ENCODE measurements at places on chromosomes 11 and 22.
A peak's percentile ranks its signal among the peaks of the same experiment; 100 is the strongest.

GRCh38 chr22:39090426-39091064 is 6.5 kb upstream of the APOBEC3H start:
- DNase-seq, result peak; percentile 83

GRCh38 chr11:27868226-27868625 is 168.0 kb upstream of the BDNF start:
- no peak for DNase-seq

DNA sequence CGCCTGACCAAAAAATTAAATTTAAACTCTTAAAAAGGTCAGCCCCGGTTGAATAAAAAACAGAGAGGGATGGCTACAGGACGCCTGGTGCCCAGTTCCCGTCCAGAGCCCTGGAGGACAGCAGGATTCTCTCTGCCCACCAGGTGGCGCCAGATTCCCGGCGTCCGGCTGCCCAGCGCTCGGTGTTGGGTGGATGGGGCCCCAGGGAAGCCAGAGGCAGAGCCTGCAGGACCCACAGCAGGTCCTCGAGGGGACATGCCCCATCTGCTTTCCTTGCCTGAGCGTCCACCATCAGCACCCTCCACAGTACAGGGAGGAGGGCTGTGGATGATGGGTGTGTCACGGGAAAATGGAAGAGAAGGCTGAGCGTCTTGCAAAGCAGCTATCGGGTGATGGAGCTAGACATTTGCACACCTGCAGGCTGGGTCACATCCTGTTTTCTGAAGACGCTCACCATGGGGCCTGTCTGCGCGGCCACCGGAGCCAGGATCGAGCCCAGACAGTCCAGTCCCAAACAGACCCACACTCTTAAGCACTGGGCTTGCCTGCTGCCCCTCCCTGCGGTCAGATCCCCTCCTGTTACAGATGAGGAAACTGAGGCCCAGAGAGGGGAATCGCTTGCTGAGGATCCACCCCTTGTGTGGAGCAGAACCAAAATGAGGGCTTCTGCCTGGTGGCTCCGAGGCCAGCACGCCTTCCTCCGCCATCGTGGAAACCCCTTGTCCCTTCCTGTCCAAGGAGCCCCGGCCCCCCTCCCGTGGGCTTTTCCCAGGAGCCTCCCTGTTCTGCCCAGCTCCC is 18.5 kb upstream of the CBX7 start:
- DNase-seq, result peak; percentile 76

- DNase-seq, result no peak
Observed at GRCh38 chr11:131447277-131447815, 76.9 kb downstream of the NTM start.

- no peak for DNase-seq
Observed at GRCh38 chr11:61922539-61922938, 5.2 kb upstream of the RAB3IL1 start.

DNA sequence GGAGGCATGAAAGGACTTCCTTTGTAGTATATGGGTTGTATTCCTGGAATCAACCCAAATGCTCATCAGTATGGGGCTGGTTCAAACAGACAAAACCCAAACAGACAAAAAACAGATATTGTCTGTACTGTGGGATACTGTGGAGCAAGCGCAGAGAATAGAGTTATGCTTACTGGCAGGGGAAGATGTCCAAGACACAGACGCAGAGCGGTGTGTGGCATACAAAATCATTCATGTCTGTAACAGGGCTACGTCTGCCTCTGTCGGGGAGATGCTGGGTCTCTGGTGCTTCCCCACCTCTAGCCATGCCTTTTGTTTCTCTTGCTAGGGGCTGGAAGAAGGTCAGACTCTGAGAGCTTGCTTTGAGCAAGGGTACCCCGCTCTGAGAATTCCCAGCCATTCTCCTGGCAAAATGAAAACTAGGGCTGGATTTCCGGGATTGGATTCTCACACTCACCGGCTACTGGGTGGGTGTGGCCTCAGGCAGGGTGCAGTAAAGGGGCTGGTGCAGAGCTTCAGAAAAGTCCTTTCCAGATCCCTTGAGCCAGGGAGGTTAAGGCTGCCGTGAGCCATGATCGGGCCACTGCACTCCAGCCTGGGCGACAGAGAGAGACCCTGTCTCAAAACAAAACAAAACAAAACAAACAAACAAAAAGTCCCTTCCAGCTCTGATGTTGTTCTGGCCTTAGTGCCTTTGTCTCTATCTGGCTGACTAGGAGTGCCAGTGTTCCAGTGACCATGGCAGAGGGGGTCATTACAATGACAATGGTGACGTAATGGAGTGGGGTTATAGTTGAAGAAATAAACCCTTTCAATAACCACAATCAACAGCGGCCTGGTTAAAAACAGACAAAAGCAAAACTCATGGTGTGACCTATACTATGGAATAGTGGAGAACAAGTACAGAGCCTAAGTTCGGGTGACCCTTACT is 2.9 kb upstream of the ABCC8 start:
- DNase-seq, result no peak

DNA sequence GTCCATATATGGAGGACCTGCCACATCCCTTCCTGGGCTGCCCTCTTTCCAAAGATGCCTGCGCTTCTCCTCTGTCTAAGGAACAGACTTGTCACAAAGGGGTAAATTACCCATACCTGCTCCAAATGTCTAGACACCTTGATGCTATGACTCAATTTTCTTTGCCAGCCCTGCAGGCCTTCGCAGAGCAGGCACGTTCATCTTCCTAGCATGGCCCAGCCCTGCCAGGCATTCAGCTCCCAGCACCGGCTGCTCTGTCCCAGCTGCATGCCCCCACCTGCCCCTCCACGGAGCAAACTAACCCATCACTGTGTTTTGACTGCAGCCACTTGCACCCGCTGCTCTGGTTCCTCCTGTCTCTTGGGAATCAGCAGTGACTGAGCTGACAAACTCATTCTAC is 526.1 kb downstream of the MIAT start:
- DNase-seq, result no peak

GRCh38 chr22:29116397-29117123 is 43.7 kb downstream of the KREMEN1 start:
- DNase-seq, result no peak

GRCh38 chr11:8601376-8602133 is 7.5 kb upstream of the STK33 start:
- no peak for DNase-seq

DNA sequence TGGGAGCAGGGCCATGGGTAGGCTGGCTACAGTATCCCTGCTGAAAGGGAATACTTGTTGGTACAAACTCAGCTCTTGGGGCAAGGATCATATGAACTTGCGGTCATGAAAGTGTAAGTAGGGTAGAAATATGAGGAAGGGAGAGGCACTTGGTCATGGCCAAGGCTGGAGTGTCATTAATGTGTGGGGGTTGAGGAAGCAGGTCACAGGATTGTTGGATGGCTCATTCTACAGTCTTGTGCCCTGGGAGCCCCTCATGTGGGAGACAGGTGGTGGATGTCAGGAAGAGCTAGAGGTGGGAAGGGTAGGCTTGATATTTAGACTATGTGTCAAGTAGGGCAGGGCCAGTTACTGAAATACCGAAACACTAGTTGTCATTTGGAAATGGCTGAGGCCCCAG is 95.5 kb downstream of the RRM1 start:
- DNase-seq, result no peak

DNA sequence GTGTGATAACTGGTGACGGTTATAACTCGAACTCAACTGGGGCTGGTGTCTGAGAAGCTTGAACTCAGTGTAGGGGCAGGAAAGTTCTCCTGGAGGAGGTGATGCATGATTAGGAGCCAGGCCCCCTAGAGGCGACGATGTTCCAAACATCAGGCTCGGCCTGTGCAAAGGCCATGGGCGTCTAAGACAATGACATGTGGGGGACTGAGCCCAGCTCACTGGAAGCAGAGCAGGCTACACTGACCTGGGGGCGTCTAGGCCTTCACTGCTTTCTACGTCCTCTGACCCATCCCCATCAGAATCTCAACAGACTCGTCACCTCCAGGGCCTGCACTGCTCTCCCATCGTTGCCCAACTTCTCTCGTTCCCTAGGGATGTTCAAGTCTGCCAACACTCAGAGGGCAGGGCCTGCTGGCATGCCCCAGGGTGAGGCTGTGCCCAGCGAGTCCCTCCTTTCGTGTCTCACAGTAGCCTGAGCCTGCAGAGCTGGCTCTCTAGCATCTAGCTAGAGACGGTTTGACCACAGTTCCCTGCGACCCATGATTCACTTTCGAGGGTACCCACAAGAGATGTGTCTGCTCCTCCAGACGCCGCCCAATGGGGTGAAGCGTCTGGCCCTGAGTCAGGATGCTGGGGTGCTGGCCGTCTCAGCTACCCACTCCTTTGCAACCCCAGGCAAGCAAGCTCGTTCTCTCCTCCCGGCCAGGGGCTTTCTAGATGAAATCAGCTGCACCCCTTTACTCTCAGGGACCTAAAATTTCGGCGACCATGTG is 1.1 kb upstream of the ATG16L2 start:
- DNase-seq, result peak; percentile 33

DNA sequence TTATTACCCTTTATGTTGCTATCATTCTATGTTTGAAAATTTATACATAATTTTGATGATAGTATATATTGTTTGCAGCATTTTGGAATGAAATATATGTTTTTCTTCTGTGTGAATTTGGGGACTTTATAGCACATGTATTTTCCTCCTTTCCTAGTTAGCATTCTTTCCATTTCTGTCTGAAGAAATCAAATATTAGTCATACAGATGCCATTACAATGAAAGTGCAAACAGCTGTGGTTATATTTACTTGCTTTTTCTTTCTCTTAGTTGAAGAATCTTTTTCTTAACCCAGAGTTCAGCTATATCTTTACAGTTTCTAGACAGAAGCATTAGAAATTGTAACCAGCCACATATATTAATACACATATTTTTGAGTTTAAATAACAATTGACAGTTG is 753.1 kb upstream of the ARHGAP42 start:
- DNase-seq, result no peak

- no peak for DNase-seq
Observed at GRCh38 chr11:123233280-123233974, 38.4 kb upstream of the CLMP start.

DNA sequence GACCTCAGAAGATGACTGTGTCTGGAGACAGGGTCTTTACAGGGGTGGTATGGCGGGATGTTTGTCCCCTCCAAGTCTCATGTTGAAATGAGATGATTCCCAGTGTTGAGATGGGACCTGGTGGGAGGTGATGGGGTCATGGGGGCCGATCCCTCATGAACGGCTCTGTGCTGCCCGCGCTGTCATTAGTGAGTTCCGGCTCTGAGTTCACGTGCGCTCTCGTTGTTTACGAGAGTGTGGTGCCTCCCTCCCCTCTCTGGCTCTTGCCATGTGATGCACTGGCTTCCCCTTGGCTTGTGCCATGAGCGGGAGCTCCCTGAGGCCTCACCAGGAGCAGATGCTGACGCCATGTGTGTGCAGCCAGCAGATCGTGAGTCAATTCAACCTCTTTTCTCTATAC is 830.8 kb downstream of the TBC1D22A start:
- no peak for DNase-seq

- no peak for DNase-seq
Observed at GRCh38 chr11:132055296-132055695, 684.9 kb downstream of the NTM start.

- DNase-seq, result no peak
Observed at GRCh38 chr11:130124096-130124495, 35.5 kb upstream of the ST14 start.

DNA sequence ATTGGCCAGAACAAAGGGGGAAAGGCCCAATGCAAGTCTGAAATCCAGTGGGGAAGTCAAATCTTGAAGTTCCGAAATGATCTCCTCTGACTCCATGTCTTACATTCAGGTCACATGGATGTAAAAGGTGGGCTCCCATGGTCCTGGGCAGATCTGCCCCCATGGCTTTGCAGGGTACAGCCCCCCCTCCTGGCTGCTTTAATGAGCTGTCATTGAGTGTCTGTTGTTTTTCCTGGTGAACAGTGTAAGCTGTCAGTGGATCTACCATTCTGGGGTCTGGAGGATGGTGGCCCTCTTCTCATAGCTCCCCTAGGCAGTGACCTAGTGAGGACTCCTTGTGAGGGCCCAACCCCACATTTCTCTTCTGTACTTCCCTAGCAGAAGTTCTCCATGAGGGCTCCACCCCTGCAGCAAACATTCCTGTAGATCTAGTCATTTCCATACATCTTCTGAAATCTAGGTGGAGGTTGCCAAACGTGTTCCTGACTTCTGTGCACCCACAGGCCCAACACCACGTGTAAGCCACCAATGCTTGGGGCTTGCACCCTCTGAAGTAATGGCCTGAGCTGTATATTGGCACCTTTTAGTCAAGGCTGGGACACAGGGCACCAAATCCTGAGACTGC is 9.3 kb downstream of the CARD18 start:
- no peak for DNase-seq

GRCh38 chr11:91906871-91907624 is 317.6 kb upstream of the FAT3 start:
- no peak for DNase-seq

- DNase-seq, result no peak
Observed at GRCh38 chr11:31131760-31132159, 237.8 kb downstream of the DCDC1 start.

DNA sequence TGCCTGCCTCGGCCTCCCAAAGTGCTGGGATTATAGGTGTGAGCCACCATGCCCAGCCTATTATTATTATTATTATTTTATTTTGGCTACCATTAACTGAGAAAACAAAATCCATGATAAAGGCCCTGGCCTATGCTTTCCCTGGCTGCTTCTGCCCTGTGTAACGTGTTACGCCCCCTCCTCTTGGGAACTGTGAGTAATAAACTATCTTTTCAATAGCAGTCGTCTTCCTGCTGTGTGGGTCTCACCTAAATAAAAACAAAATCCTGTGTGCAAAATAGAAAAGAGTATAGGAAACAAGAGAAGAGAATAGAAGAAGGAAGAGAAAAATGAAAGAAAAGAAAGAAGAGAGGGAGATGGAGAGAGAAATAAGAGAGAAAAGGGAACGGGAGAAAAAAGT is 237.0 kb downstream of the MIAT start:
- no peak for DNase-seq

DNA sequence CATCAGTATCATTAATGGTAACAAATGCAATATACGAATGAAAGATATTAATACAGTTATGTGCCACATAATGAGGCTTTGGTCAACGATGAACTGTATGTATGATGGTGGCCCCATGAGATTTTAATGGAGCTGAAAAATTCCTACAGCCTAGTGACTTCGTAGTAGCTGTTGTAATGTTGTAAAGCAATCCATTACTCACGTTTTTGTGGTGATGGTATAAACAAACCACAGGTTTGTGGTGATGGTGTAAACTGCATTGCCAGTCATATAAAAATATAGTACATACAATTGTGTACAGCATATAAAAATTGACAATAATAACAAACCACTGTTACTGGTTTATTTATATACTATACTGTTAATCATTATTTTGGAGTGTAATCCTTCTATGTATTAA is 27.4 kb upstream of the GRIA4 start:
- no peak for DNase-seq

DNA sequence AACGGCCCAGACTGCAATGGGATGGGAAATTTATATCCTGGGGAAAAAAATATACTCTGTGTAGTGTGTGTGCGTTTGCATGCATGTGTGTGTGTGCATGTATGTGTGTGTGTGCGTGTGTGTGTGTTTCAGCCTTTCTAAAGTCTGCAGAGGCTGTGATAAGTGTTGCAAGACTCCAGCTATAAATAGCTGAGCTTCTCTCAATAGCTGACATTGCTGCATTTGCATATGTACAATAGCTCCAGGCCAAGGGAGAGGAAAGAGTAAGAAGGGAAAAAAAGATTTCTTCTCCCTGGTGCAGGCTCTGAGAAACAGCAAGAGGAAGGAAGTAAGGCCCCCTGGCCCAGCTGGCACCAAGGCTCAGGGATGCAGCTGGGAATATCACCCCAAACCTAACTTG is 483.0 kb downstream of the MN1 start:
- no peak for DNase-seq

- no peak for DNase-seq
Observed at GRCh38 chr11:32960553-32961164, 55.0 kb upstream of the DEPDC7 start.

All from activated T-helper 1 cell treated with Interleukin-2 at 50 U/mL for 16 hours (primary cell).